ENCODE measurements at places on chromosomes 2 and 18. TPM values are rescaled to one million over a fixed set of nuclear protein-coding genes. Genes with fewer than 3 reads are reported as not detected.

DNA sequence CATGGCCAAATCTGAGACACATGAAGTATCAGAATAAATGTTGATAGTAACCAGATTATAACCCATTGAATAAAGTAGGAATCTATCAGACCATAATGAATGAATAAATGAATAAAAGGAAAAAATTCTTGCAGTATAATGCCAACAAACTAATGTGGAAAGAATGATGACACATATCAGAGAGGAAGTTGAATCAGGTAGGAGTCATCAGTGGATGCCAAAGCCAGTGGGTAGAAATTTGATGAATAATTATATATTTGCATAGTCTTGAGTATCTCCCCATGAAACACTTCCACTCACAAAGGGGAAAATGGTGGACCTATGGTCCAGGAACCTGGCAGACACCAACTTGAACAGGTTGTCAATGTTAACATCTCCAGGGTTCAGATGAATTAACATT is 68.6 kb downstream of the GALNT3 start:
- H3K27me3 ChIP-seq, result peaks cover 8% of the 10 kb centered on the region
- DNase-seq, result no peak

GRCh38 chr2:220279372-220279771 is 651.9 kb downstream of the SLC4A3 start:
- no peak overlapping the region for H3K4me3 ChIP-seq
- H3K27ac ChIP-seq, result no peak overlapping the region
- no peaks in the 10 kb centered on the region for H3K27me3 ChIP-seq
- no peaks in the 10 kb centered on the region for H3K36me3 ChIP-seq

Gene CCDC85A
- not detected for total RNA-seq

Gene MYL1
- total RNA-seq, result not detected

Gene CPSF3
- total RNA-seq, result 65.7 TPM

- H3K4me1 ChIP-seq, result no peaks in the 10 kb centered on the region
- no peak overlapping the region for H3K4me3 ChIP-seq
- no peaks in the 10 kb centered on the region for H3K36me3 ChIP-seq
- no peak for DNase-seq
Observed at GRCh38 chr2:20182241-20182931, 42.5 kb downstream of the SDC1 start.

All from activated naive CD4-positive, alpha-beta T cell treated with anti-CD3 and anti-CD28 coated beads for 36 hours (primary cell).